ENCODE measurements at places on chromosomes 1 and 21.

- DNase-seq = no peak
Observed at GRCh38 chr1:112040891-112041740, 51.6 kb upstream of the KCND3 start.

GRCh38 chr21:39537571-39537970 lies 75.2 kb upstream of the B3GALT5 start:
- no peak for DNase-seq

DNA sequence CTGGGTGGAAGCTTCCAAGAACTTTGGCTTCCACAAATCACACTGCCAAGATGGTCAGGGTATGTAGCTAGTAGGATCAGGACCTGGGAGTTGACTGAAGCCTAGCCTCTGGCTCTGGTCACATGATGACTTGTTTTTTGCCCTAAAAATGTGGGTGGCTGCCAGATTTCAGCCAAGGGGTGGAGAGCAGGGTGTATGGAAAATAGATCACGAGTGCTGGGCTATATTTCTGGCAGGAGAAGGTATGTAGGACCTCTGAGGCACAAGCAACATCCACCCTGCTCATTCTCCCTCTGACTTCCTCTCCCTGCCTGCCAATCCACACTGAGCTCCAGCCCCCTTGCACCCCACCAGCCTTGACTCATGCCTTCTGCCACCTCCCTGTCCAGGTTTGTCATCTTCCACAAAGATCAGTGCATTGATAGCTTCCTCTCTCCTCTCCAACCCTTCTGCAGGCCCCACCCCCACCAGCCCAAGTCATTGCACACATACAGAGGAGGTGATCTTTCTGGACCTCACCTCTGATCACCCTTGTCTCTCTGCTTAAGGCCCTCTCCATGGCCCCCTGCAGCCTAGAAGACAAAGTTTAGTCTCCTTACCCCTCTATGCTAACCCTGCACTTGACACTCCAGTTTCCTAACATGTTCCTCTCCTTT lies 8.3 kb upstream of the CYP4B1 start:
- DNase-seq = no peak

DNA sequence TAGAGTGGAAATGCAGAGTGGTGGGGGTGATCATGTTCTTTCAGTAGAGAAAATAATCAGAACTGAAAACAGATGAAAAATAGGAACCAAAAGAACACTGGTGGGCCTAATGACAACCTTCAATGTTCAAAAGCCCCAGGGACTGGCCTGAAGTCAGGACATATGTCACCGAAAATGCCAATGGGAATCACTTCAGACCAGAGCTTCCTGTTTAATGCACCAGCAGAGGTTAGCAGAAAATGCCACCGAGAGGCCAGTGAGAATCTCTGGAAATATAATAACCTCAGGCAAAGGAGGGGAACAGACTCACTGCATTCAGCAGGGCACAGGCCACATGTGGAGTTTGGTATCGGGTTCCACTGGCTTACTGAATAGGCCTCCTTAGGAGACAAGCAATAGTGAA lies 15.9 kb upstream of the CD58 start:
- no peak for DNase-seq

DNA sequence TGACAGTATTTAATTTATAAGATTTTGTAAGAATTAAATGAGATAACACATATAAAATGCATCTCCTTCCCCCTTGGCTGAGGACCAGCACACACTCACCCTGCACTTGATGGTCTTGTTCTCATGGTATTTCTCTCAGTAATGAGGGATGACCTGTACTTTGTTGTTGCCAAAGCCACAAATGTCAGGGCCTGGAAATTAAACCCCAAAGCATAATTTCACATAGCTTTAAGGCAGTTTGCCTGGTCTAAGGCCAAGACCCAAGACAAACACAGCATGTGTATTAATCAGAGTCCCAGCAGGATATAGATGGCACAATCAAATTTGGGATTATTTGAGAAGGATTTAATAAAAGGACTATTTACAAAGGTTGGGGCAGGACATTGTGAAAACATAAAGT lies 48.6 kb upstream of the EPS15 start:
- DNase-seq = no peak

GRCh38 chr1:14597343-14598006 lies 1.0 kb upstream of the KAZN start:
- DNase-seq = no peak

DNA sequence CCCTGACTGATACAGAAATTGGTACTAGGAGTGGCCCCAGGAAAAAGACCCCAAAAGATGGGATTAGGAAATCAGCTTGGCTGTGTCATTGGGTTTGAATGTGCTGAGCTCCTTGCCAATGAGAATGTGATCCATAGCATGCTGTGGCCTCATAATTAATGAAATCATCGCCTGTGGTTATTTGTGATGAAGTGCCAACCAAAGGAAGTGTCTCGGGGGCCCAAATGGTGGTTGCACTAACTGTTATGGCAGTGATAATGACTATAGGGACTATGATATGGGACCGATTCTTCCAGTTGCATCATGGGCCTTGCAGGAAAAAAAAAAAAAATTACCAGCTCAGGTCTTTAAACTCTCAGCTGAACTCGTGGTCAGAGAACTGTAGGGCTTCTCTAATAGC lies 15.4 kb upstream of the ZDHHC18 start:
- DNase-seq = no peak

DNA sequence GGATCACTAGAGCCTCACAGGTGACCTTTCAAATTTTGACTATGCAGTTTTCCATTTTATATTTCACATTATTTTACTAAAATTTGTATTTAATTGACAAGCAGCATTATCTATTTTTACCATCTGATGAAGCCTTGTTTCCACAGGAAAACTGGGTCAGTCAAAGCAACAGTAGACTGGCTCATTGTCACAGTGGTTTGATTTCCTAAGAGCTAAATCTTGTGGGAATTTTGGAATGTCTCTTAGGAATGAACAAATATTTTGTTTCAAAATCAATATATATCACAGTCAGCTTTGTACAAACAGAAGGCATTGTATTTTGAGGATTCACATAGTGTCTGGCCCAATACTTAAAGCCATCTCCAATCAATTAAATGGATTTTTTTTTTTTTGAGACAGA lies 152.6 kb upstream of the RNPC3 start:
- no peak for DNase-seq

- DNase-seq = no peak
Observed at GRCh38 chr1:66711420-66711819, 40.8 kb upstream of the DYNLT5 start.

GRCh38 chr1:163928651-163929050 lies 606.9 kb downstream of the NUF2 start:
- DNase-seq = no peak

- no peak for DNase-seq
Observed at GRCh38 chr21:38337793-38338192, 81.0 kb downstream of the KCNJ15 start.

GRCh38 chr1:168977618-168978017 lies 128.9 kb upstream of the ATP1B1 start:
- DNase-seq = no peak

DNA sequence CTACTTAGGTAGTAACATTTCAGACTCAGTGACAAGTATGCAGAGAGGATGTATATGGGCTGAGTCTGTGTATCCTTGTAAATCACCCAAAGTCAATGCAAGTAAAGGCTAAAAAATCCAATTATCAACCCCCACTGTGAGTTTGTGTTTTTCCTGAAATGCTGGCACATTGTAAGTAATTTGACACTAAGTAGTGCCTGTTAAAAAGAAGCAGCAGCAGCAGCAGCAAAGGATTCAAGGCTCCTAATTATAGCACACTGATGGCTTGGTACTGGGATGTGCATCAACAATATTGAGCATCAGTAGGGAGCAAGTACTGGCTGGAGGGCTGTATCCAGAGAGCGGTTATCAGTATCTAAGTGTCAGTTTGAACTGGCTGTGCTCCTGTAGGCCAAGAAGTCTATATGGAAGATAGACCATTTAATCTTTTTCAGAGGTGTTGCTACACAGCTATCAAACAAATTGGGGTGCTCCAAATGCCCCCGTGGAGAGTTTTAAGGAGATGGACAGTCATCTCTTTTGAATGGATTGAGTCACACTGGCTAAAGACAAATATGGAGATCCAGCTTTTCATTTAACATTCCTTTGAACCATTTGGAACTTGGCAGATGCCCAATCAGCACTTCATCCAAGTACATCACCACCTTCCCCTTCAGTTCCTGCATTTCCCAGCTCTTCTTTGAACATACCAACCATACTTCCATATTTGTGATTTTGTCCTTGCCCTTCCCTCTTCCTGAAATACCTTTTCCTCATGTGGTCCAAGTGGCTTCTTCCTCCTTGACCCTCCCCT lies 241.2 kb upstream of the ST6GALNAC5 start:
- DNase-seq = no peak

Data from stimulated activated CD8-positive, alpha-beta memory T cell treated with anti-CD3 and anti-CD28 coated beads, Interleukin-15, amount 100 ng/mL, for 48 hours (primary cell).